ENCODE measurements at places on chromosomes 6 and 20. TPM values are rescaled to one million over a fixed set of nuclear protein-coding genes. Genes with fewer than 3 reads are reported as not detected.
A peak's percentile ranks its signal among the peaks of the same experiment; 100 is the strongest.

GRCh38 chr20:58901488-58902402 lies 49.2 kb downstream of the GNAS start:
- no peak for DNase-seq

- no peak for DNase-seq
Measured at GRCh38 chr20:33005908-33006775, 1.4 kb upstream of the BPIFB2 start.

ALDH5A1 gene
- 18.6 TPM for total RNA-seq

COL21A1 gene
- total RNA-seq = 15.5 TPM

CLPSL1 gene
- total RNA-seq = not detected

GRCh38 chr6:24431045-24431451 lies 28.3 kb downstream of the MRS2 start:
- DNase-seq = peak; percentile 31

DNA sequence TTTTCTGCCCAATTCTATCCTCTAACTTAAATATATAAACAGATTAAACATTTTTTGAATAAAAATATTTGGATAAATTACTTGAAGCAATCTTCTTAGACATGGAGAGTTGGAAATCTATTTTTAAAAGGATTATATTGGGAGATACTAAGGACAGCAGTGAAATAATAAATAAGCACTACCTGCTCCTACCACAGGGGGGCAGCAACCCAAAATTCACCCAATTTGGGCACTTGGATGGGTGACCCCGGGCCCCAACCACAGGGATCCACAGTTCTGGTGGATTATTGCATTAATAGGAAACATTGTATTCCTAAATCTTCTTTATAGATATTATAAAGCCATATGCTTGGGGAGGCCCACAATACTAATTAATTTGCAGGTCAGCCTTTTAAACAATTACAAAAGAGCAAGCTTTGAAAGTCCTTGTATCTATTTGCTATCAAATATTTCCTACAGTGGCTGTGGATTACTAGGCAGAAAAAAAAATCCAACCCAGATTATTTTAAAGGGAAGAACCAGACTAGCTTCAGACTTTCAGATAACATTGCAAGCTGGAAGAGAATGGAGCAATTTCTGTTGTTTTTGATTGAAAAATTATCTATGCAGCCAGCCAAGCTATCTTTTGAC lies 66.4 kb upstream of the PDE10A start:
- no peak for DNase-seq

DNA sequence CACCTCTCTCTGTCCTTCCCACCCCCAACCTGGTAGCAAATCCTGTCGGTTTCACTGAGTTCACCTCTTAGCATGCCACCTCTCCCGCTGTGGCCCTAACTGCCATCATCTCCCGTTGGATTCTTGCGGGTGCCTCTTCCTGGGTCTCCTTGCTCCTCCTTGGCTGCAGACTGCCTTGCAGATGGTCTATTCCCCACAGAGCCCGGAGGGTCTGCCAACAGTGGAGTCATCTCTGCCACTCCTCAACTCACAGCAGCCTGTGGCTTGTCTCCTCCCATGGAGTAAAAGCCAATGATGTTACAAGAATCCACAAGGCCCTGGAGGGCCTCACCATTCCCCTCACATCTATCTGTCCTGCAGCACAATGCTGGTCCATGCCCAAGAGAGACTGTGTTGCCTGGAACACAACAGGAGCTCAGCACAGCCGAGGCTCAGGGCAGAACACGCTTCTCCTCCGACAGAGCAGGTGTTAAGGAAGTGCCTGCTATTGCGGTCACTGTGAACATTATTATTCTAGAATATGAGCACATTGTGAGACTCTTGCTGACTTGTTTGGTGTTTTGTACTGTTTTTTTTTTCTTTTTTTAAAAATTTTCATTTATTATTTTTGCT lies 241.8 kb upstream of the SULF2 start:
- DNase-seq = no peak

GRCh38 chr20:23585808-23586734 lies 17.8 kb upstream of the CST9L start:
- DNase-seq = no peak

RBPJL gene
- total RNA-seq = not detected

ULBP1 gene
- 0.82 TPM for total RNA-seq

HDDC2 gene
- total RNA-seq = 36.0 TPM

- DNase-seq = no peak
Measured at GRCh38 chr6:27940766-27941165, 16.3 kb upstream of the OR2B6 start.

DNA sequence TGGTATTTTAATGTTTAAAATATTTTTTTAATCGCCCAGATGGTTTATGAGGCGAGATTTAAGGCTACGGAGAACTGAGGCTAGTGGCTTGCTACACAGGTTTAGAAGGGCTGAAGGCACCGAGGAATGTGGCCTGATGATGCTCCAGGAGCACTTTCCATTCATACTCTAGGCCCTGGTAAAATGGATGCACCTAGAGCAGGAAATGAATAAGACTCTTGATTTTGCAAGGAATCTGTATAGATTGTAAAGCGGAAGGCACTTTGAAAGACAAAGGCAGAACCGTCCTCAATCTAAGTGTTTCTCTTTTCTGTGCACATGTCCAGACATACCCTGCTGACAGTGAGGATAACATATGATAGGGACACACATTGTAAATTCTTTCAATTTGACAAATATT lies 30.1 kb downstream of the POU3F2 start:
- DNase-seq = no peak

FAM162B gene
- 1.4 TPM for total RNA-seq

RIPOR3 gene
- total RNA-seq = 2.7 TPM

DNA sequence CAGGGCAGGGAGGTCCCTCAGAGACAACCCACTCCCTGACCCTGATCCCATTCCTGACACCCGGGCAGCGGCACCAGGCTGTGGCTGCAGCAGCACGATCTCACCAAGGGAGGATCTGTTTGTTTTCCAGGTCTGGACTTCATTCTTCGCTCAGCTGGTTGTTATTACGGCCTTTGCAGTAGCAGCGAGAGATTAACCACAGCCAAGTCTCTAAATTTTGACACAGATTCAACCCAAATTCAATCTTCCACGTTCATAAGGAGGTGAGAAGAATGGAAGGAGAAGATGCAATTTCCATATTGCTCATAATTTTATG lies 91.1 kb upstream of the THBS2 start:
- no peak for DNase-seq

DNA sequence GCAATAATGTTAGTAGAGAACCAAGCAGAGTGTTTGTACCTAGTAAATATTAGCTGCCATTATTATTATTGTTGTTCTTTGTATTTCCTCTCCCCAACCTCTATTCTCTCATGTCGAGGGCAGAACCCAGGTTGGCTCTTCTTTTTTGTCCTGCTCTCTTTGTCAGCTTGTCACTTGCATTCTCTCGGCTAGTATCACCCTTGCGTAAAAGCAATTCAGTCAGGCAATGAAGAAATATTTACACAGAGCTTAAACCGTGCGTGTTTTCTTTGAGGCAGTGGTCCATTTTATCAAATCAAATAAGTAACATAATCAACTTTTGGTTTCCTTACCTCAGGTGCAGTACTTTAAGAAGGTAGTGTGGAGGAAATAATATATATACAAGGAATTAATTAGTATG lies 83.9 kb downstream of the TULP4 start:
- no peak for DNase-seq

GRCh38 chr6:51805517-51805916 lies 281.9 kb downstream of the PKHD1 start:
- DNase-seq = no peak

Measured in cerebellum (tissue), 4 donors.